ENCODE measurements at places on chromosomes 11 and 22.

- no peak for DNase-seq
Measured at GRCh38 chr11:133955945-133956421, 785 bp downstream of the IGSF9B start.

- DNase-seq: no peak
Measured at GRCh38 chr11:128318856-128319474, 268.4 kb downstream of the ETS1 start.

DNA sequence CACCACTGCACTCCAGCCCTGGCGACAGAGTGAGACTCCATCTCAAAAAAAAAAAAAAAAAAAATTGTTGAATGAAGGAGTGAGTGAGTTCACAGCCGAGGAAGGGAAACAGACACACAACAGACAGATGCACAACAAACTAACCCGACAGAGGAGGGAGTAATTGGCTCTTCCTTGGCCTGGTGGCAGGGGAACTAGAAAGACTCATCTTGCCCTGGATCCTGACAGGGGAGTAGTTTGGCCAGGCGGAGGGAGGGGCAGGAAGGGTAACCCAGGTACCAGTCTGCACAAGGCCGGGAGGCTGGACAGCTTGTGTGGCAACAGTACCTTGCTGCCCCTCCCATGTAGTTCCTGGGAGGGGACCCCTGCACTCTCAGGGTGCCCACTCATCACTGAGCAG is 106.9 kb downstream of the KIAA1671 start:
- DNase-seq: no peak

GRCh38 chr11:69992943-69993694 is 85.0 kb upstream of the ANO1 start:
- no peak for DNase-seq

DNA sequence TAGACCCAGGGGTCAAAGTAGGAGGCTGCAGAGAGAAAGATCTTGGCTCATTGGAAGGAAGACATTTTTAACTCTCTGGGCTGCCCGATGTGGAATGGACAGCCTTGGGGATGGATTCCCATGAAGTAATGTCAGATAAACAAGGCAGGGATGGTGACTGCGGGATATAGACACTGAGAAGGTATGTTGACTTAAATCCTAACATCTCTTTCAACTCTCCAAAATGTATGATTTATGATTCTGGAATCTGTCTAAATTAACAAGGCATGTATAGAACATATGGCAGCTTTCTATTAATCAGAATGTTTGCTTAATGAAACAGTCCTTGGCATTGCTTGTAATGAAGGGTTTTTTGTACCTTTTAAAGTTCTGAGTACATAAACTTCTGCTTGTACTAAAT is 56.1 kb upstream of the VSTM5 start:
- DNase-seq: no peak

GRCh38 chr11:69636512-69637197 is 4.3 kb upstream of the CCND1 start:
- no peak for DNase-seq

DNA sequence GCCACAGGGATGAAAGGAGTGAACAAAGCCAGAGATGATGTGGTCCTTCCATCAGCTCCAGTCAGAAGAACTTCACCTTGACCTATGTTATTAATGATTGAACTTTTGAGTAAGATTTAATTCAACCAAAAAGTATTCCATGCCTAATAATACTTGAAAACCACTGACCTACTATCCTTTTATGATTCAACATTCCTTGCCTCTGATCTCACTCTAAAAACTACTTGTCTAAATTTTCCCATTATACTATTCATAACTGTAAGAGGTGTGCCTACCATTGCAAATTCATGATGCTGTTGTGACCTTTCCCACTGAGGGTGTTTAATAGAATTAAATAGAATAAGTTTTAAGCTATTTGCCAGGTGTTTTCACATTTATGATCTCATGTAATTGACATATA is 164.7 kb upstream of the GUCY1A2 start:
- no peak for DNase-seq

DNA sequence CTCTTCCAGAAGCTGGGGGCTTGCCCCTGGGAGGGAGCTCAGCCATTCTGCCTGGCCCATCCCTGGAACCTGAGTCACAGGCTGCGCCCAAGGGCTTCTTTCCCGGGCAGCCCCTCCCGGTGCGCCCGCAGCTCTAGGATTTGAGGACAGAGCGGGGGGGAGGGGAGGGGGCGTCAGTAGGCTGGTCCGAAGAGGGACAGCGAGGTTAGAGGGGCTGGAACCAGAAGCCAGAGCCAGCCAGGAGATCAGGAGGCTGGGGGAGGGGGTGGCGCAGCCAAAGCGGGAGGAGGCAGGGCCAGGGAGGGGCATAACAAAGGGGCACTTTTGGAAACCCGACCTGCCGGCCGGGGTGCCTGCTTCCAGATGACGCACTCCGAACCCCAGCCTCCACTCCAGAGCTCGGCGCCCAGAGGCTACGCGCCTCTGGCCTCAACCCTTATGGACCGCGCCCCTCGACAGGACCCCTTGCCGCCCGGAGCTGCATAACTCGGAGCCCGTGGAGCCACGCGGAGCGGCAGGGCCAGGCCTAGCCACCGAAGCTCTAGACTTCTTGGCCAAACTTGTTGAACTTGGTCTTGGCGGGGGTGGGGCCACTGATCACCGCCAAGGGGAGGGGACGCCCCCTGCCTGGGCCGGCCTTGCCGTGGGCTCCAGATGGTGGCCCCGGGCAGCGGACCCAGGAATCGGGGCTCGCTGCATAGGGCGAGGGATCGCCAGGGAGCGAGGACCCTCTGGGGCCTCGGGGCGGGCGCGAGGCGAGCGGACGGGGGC is 744 bp downstream of the PACSIN3 start:
- DNase-seq: no peak

GRCh38 chr11:1304380-1304779 is 5.1 kb downstream of the TOLLIP start:
- no peak for DNase-seq

GRCh38 chr22:19398206-19398605 is 33.3 kb downstream of the HIRA start:
- peak; percentile 23 for DNase-seq

GRCh38 chr11:132784441-132784840 is 747.9 kb downstream of the OPCML start:
- no peak for DNase-seq

- DNase-seq: no peak
Measured at GRCh38 chr11:46300270-46300669, 22.8 kb downstream of the CREB3L1 start.

- no peak for DNase-seq
Measured at GRCh38 chr11:121372671-121373429, 79.3 kb upstream of the SORL1 start.

- DNase-seq: no peak
Measured at GRCh38 chr11:69298267-69299022, 4.5 kb downstream of the MYEOV start.

DNA sequence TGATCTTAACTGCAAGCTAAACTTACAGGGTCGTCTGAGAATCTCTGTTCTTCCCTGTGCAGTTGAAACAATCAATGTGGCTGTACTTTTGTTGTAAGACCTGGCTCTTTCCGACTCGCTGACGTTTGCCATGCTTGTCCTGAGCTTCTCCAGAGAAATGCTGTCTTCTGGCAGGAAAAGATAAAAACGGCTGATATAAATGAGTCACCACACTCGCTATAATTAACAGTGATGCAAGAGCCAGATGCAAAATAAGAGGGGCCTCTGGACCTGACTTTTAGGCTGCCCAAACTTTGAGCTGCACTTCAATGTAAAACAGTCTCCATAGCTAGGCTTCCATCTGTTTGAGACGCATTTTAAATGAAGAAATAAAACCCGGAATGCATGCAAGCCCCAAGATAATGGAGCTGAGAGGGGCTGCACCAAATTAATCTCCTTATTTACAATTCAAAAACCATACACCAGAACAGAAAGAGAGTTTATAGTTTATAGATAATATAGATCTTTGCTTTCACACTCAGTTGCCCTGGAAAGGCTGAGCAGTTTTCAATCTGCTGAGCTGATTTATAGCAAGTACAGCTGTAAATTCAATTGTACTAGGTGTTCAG is 48.5 kb downstream of the WT1 start:
- DNase-seq: no peak

- DNase-seq: no peak
Measured at GRCh38 chr11:17597770-17598169, 50.7 kb downstream of the OTOG start.

DNA sequence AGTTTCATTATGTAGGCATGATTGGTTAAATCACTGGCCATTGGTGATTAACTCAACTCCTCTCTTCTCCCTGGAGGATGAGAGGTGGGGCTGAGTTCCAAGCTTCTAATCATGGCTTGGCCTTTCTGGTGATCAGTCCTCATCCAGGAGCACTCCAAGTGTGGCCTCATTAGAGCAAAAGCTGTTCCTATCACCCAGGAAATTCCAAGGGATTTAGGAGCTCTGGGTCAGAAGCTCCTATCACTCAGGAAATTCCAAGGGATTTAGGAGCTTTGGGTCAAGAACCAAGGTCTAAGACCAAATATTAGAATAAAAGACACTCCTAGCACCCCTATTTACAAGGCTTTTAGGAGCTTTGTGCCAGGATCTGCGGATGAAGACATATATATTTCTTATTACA is 168.0 kb upstream of the BDNF start:
- DNase-seq: no peak

DNA sequence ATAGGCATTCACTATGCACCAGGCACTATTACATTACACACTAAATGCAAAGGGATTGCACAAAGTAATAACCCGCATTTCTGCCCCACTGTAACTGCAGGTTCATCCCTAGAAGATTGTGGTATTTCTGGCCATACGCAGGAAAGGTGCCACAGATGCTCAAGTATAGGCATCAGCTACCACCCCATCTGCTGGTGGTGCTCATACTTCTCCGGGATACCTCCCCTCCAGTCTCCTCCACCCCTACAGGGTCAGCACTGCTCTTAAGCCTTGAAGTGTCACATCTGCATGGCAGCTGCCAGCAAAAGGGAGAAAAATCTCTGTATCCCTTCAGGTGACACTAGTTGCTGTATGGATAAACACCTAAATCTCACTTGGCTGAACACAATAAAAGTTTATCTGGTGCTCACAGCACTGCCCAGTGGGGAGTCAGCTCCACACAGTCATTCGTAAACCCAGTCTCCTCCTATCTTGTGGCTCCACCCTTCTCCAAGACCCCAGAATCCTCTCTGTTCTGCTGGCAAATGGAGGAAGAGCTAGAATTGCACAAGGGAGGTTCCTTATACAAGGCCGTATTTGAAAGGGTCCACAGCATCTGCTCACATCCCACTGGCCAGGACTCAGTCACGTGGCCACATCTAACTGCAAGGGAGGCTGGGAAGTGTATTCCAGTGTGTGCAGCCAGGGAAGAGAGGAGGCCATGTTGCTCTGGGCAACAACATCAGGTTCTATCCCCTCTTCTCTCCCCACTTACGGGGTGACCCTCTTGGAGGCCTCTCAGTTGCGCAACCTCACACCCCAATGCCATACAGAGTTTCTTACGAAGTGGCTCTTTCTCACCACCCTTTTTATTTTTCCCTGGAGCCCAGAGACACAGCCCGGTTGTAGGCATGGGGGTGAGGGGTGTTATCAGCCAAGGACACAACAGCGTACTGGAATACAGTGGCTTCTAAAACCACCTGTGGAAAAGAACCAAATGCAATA is 114.7 kb downstream of the BUD13 start:
- no peak for DNase-seq

DNA sequence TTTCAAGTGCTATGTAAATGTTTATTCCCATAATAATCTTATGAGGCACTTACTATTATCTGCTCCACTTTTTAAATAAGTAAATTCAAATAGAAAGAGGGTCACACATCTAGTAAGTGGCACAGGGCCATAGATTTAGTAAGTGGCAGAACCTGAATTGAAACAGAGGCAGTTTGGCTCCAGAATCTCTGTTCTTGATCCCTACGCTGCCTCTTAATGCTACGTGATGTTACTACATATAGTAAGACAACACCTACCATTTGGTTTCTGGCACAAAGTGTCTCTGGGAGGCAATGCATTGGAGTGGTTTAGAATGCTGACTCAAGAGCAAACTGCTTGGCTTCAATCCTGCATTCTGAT is 1018.3 kb downstream of the DLG2 start:
- DNase-seq: no peak

DNA sequence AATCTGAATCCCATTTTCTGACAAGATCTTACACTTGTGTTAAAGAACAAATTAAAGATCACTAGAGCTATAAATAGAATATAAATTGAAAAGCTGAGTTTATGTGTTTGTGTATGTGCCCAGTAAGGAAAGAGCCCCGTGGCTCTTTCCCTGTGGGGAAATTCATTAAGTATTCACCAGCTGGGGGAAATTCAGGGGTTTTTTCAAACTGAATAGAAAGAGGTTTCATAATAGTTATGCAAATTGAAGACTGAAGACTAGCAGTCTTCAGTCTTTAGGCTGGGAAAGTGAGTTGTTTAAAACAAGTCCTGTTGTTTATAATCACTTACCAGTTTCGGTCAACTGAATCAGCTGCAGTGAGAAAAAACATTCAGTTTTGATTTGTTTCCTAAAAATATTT is 11.3 kb upstream of the MS4A7 start:
- no peak for DNase-seq

DNA sequence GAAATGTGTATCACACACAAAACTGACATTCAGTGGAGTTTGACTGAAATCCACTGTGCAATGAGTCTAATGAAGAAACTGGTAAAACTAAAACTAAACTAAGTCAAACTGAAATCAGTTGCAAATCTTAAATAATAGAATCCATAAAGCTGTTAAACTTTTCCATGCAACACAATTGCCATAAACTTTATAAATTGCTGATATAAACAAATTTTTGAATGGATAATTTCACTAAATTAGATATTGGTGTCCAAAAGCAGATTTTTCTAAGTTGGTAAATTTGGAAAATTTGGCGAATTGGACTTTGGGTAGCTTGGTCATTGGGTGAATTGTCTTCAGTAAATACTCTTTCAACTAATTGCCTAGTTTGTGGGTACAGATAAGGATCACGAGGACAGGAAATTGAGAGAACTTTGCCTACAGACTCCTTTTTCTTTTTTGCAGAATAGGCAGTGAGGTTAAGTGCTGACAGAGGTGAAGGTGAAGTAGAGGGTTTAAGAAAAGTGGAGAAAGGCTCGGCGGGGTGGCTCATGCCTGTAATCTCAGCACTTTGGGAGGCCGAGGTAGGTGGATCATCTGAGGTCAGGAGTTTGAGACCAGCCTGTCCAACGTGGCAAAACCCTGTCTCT is 12.8 kb downstream of the MRPL17 start:
- DNase-seq: no peak

GRCh38 chr11:39363571-39363970 is 2095.9 kb downstream of the LRRC4C start:
- DNase-seq: no peak

Data from NCI-H446 treated with DMSO at 0.1 percent for 48 hours (cell line).